Neural progenitor cell (in vitro differentiated cells): ENCODE measurements at places on chromosomes 5 and 9.
A peak's percentile ranks its signal among the peaks of the same experiment; 100 is the strongest.

DNA sequence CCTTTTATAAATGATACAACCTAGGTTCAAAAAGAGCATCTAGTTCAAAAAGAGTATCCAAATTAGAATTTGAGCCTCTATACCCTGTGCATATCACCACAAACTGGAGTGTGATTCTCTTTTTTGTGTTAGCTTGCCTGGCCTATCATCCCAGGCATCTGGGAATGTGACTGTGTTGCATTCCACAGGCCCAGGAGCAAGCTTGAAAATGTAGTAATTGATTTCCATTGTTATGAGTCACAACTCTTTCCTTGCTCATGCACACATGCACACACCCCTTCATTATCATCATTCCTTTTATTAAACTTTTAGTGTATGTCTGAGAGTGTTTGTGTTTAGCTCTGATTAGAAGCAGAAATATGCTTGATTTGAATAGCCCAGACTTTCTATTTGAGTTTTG lies 75.2 kb downstream of the FCHO2 start:
- peak; percentile 53 for DNase-seq

DNA sequence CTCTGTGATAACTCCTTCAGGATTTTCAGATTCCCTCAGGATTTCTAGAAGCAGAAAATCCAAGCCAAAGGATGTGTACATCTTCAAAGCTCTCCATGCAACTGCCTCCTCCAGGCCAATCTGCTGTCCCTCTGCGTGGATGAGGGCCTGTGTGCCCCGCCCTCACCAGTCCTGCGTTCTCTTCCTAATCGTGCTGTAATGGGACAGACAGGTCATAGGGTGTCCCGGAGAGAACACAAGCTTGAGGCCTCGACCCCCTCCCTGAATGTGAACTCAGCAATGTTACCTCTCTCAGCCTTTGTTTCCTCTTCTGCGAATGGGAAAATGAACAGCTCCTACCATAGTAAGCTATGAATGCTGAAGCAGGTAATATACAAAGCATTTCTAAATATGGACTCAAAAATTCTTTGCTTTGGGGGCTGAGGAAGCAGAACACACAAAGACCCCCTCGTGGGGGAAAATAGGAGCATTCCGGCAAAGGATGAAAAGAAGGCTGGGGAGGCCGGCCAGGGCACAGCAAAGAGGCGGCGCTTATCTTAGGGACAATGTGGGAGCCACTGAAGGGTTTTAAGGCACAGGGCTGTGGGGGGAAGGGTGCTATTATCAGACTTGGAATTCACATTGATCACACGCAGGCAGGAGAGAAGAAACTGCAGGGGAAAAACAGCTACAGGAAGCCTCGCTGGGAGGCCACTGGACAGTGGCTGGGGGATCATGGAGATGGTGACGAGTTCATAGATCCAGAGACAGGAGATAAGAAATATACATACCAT lies 57.2 kb upstream of the FBXW11 start:
- peak; percentile 48 for DNase-seq

DNA sequence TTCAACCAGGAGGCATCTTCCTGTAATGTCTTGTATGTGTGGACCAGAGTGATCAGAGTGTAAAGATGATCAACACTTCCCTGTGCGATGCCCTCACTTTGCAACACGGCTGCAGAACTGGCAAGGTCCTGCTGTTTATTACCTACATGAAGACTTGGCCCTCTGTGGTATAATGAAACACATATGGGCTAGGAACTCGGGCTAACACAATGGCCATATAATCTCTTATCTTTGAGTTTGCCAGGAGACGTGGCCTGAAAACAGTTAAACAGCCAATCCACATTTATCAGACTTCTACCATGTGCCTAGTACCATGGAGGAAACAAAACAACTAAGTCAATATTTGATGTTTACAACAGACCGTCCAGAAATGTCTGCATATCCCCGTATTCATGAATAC lies 145.5 kb downstream of the ZNF462 start:
- DNase-seq, result no peak

DNA sequence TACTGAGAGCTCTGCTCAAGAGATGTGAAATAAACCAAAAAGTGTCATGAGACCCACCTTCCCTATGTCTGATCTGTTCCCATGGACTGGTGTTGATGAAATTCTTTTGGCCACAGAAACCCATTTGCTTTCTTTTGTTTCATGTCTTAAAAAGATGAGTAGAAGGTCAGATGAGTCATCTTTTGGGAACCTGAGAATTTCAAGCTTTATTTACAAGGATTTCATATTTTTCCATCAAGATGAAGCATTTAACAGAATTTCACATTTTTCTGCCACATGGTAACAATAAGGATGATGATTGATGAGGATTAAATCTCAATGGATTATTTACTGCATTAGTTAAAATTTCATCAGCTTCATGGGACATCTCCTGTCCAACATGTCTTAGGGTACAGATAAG lies 337.8 kb downstream of the DEPDC1B start:
- no peak for DNase-seq

DNA sequence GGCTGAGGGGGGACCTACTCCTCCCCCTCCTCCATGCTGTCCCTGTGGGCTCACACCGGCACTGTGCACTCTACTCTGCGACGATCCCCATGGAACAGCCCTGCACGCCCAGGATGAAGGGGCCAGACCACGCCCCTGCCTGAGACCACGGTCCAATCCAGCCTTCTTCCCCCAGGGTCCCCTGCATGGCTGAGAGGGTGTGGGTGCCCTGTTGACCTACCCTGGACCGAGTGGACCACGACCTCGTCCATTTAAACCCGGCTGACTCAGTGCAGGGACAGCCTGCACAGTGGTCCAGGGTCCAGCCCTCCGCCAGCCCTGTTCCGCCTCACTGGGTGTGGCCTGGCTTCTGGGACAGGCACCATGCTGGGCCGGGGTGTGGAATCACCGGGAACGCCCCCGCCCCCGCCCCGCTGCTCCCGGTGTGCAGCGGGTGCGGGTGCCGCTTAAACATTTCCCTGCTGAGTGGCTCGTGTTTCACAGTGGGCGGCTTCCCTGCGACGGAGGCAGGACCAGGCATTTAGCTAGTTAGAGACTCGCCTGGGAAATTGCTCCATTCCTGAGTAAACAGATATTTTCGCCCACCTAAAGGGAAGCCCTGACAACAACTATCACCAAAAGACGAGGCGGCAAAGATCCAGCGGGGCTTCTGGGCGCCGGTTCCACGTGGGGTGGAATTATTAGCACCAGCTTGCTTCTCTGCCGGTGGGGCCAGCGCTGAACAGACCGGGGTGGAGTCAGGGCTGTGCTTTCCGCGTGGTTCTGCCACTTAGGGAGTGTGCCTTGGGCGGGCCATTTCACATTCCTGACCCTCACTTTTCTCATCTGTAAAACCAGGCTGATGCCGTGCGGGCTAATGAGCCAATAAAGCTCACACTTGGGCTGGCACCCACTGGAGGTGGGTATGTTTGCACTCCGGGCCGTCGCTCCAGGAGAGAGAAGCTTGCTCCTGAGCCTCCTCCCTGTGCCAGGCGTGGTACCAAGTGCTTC lies 22.6 kb downstream of the DBH start:
- DNase-seq, result peak; percentile 67

GRCh38 chr5:140189253-140189652 lies 14.3 kb downstream of the CYSTM1 start:
- no peak for DNase-seq

GRCh38 chr5:177330991-177331842 lies 19.5 kb upstream of the MXD3 start:
- no peak for DNase-seq

- DNase-seq, result no peak
Observed at GRCh38 chr9:22449719-22450118, 3.1 kb downstream of the DMRTA1 start.

- no peak for DNase-seq
Observed at GRCh38 chr5:6279607-6280006, 98.7 kb downstream of the MED10 start.

DNA sequence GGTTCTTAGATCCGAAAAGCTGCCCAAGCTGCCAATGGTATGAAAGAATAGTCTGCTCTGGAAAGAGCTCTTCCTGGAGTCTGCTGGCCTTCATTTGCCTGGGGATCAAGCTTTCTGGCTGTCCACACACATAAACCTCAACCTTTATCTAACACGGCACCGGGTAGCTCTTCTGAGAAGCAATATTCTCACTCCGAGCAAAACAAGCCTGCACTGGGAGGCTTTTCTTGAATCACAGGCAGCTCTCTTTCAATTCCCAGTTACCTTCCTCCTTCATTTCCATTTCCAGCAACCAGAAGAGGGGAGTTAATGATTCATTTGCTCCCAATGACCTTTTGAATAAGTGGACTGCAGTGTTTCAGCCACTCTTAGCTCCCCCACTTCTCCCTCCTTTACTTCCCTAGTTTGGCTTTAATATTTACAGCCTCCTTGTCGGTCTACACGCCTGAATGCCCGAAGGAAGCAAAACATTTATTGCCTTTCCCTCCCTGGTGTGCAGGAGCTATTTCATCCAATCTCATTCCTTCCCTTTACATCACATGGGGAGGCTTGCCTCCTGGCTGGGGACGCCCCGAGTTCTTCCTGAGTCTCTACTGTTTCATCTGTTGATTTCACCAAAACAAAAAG lies 187.1 kb downstream of the ARHGEF28 start:
- DNase-seq, result no peak

GRCh38 chr5:133250527-133250926 lies 198.7 kb downstream of the HSPA4 start:
- no peak for DNase-seq

GRCh38 chr5:72647806-72648205 lies 140.6 kb upstream of the ZNF366 start:
- no peak for DNase-seq

DNA sequence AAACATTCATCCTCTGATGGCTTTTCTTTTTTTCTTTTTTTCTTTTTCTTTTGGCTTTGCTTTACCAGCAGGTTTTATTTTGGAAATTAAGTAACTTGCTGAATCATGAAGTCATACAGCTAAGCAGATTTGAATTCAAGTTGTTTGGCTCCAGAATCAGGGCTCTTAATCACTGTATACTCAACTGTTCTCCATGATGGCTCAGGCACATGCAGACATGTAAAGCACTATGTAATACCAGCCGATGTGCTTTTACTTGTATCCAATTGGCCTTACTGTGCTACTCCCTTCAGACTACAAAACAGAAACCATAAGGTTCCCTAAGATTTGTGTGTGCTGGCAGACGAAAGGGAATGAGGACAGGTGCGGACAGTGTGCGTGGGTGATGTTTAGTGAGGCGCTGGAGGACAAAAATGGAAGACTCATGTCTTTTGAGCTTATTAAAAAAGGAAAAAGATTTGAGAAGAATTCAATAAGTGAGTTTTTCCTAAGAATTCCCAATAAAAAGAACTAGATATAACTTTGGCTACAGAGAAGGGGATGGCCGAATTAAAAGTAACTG lies 44.7 kb upstream of the OTP start:
- no peak for DNase-seq

- DNase-seq, result no peak
Observed at GRCh38 chr5:68533051-68533450, 317.5 kb downstream of the PIK3R1 start.

DNA sequence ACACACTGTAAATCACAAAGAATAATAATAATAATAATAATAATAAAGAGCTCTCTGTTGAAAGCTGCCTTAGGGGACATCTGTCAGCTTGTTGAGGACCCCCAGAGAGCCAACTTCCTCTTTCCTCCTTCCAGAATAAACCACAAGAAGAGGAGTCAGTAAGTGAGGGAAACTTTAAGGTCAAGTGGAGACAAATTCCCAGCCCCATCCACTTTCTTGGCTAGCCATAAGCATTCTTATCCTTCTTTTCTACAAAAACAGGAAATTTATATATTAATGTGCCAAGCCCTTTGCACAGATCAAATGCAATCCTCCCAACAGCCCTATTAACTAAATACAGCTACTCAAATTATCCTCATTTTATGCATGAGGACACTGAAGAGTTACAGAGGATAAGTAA lies 9.4 kb upstream of the C5orf58 start:
- no peak for DNase-seq

GRCh38 chr5:1011226-1011631 lies 2.6 kb downstream of the NKD2 start:
- DNase-seq, result peak; percentile 76

DNA sequence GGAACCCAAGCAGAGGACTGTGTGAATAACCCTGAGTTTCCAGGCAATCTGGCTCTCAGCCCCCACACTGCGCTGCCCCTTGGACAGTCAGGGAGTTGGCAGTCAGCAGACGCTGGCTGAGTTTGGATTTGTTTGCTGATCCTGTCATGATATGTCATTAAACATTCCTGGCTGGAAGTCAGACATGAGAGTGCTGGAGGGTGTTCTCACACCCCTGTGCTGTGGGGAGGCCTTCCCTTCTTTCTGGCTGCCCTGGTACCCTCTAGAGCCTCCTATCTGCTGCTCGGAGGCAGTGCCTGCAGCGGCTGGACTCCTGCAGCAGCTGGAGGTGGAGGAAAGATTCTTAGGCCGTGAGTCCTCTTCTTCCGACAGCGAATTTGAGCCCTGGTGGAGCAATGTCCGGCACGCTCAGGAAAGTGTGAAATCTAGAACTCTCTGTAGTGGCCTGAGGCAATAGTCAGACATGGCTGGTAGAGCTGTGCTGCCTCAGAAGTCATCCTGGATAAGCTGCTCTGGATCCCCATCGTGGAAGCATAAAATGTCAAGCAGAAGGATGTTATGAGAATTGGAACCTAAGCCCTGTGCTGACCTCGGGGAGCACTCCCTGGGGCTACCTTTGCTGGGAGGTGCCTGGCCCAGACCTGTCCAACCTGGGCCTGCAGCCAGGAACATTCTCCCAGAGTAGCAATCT lies 72.0 kb downstream of the PDE8B start:
- DNase-seq, result peak; percentile 20

DNA sequence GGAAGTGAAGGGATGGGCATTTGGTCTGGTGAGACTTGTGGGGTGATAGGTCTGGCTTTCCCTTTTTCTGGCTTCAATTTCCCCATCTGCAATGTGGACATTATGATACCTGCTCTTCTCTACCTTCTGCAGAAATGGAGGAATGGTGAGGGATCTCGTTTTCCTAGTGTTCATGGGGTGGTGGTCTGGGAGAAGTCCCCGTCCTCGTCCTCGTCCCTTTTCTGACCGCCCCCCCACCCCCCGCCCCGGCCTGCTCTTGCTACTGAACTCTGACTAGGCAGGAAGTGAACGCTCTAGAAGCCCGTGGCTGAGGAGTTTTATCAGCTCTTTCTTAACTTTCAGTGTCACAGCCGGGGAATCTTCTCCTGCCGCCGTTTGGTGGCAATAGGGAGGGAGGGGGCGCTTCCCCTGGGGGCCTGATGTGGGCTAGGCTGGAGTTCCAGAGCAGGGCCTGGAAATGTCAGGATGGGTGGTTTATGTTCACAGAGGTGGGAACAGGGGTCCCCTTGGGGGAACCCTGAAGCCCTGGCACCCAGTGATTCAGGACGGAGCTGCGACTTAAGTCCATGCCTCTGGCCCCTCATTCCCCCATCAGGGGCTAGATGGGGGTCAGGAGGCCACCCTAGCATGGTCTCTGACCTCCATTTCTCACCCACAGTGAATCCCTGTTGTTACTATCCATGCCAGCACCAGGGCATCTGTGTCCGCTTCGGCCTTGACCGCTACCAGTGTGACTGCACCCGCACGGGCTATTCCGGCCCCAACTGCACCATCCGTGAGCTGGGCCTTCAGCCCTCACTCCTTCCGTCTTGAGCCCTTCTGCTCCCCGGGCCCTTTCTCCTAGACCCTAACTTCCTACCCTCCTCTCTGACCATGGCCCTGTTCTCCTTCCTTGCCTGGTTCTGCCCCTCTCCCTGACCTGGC lies 6.7 kb downstream of the PTGS1 start:
- no peak for DNase-seq
